Spleen (tissue), 13 donors: ENCODE measurements at places on chromosomes 11 and 22. TPM values are rescaled to one million over a fixed set of nuclear protein-coding genes. Genes with fewer than 3 reads are reported as not detected.

The PTPN5 gene
- 0.08 TPM for polyA plus RNA-seq

The CARNS1 gene
- 2.0 TPM for polyA plus RNA-seq

The MUC6 gene
- 0.11 TPM for polyA plus RNA-seq

The BEST1 gene
- 4.3 TPM for polyA plus RNA-seq

The CCDC73 gene
- 0.16 TPM for polyA plus RNA-seq

The C1QTNF4 gene
- polyA plus RNA-seq = 1.8 TPM

The C11orf16 gene
- not detected for polyA plus RNA-seq

The NXPE4 gene
- 0.07 TPM for polyA plus RNA-seq

The ACRV1 gene
- not detected for polyA plus RNA-seq

The ARHGAP20 gene
- polyA plus RNA-seq = 0.20 TPM
